ENCODE measurements at places on chromosomes 1 and 21. TPM values are rescaled to one million over a fixed set of nuclear protein-coding genes. Genes with fewer than 3 reads are reported as not detected.

LCE1C gene
- not detected for total RNA-seq

AMY1B gene
- total RNA-seq: 3.5 TPM

GRCh38 chr1:204102739-204103430, 30.0 kb downstream of the SOX13 start:
- H3K4me1 ChIP-seq: peaks cover 25% of the 10 kb centered on the region
- H3K27ac ChIP-seq: no peak overlapping the region
- no peak overlapping the region for H3K4me3 ChIP-seq
- H3K27me3 ChIP-seq: no peaks in the 10 kb centered on the region

DNA sequence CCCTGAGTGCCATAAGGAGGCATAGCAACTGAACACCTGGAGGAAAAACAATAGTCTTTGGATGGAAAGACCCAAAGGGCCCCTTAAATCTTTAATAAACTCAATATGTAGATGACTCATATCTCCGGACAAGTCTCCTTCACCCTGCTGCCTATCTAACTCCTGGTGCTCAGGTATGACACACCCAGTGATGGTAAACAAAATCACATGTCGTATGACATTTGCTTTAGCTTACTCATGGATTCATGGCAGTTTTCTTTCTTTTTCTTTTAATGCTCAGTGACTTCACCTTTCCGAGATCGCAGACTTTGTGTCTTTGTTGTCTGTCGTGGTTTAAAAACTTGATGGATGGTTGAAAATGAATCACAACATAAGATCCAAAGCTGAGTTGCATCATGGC, 208.5 kb upstream of the PROX1 start:
- H3K27ac ChIP-seq: no peak overlapping the region
- H3K27me3 ChIP-seq: no peaks in the 10 kb centered on the region
- no peaks in the 10 kb centered on the region for H3K36me3 ChIP-seq
- H3K4me1 ChIP-seq: no peaks in the 10 kb centered on the region

GRCh38 chr1:116927049-116927798, 17.5 kb downstream of the PTGFRN start:
- H3K27ac ChIP-seq: no peak overlapping the region
- H3K4me3 ChIP-seq: no peak overlapping the region
- H3K4me1 ChIP-seq: no peaks in the 10 kb centered on the region
- no peaks in the 10 kb centered on the region for H3K36me3 ChIP-seq

DNA sequence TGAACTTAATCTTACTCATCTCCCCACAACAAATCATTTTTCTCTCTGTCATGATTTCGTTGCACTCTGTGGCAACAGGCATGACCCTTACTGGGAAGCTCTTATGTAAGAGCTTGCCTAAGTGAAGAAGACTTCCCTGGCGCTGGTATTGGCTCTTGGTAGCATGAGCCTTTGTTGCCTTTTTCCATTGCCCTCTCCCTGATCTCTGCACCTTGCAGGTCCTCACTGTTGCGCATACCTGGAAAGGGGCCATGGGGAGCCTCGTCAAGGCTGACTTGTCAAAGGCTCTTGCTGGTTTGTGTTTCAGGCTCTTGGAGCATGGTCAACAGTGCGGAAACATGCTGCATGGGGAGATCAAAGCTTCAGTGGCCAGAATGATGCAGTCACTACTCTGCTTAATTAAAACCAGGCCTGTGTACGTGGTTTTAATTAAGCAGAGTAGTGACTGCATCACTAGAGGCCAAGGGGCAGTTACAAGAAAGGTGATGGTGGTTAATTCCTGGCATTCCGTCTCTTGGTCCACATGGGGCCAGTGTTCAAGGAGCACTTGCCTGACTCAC, 141.3 kb downstream of the SPATA46 start:
- DNase-seq: peak; percentile 96
- peaks cover 45% of the 10 kb centered on the region for H3K4me1 ChIP-seq
- H3K36me3 ChIP-seq: no peaks in the 10 kb centered on the region
- H3K4me3 ChIP-seq: no peak overlapping the region

- no peak overlapping the region for H3K27ac ChIP-seq
- H3K27me3 ChIP-seq: no peaks in the 10 kb centered on the region
- peaks cover 7% of the 10 kb centered on the region for H3K36me3 ChIP-seq
- H3K4me3 ChIP-seq: no peak overlapping the region
- H3K4me1 ChIP-seq: no peaks in the 10 kb centered on the region
- no peak for DNase-seq
Observed at GRCh38 chr1:63642901-63643300, 49.7 kb downstream of the PGM1 start.

GRCh38 chr1:15197591-15198447, 44.3 kb downstream of the TMEM51 start:
- no peak for DNase-seq
- H3K36me3 ChIP-seq: no peaks in the 10 kb centered on the region
- no peak overlapping the region for H3K27ac ChIP-seq
- no peaks in the 10 kb centered on the region for H3K4me1 ChIP-seq
- no peaks in the 10 kb centered on the region for H3K27me3 ChIP-seq
- H3K4me3 ChIP-seq: no peak overlapping the region
